ENCODE measurements at places on chromosomes 16 and 17.

GRCh38 chr17:27521281-27522027 lies 65.2 kb downstream of the KSR1 start:
- no peak for DNase-seq

DNA sequence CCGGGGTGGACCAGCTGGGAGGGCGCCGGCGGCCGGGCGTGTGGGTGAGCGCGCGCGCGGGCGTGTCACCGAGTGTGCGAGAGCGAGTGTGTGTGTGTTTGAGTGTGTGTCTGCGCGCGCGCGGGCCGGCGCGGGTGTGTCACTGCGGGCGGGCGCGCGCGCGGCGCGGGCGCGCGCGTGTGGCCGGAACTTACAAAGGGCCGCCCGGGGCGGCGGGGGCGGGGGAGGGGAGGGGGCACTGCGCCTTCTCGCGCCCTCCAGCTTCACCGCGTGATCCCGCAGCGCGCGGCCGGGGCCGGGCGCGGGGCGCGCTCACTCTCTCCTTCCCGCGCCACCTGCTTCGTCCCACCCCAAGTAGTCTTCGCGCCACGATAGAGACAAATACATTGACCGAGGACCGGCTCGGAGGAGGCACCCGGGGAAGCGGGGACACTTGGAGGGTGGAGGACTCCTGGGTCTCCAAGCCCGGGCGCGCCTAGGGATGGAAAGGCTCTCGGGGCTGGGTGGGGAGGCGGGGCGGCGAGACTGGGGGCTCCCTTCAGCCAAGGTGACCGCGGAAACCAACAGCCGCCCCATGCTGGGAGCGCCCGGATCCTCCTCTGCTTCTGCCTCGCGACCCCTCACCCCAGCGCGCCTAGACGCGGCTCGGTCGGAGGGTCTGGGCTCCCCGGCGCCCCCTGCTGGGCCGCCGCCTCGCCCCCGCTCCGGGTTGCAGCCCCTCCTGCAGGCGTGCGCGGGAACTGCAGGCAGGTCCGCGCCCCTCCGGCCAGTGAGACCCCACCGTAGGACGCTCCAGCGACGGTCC lies at the start of gene SRCIN1:
Gene SRCIN1 (minus strand): TSS at position 112 of the 805 bp plus-strand sequence. CDS start 247 bp downstream, outside the sequence.
- DNase-seq = peak; percentile 62

DNA sequence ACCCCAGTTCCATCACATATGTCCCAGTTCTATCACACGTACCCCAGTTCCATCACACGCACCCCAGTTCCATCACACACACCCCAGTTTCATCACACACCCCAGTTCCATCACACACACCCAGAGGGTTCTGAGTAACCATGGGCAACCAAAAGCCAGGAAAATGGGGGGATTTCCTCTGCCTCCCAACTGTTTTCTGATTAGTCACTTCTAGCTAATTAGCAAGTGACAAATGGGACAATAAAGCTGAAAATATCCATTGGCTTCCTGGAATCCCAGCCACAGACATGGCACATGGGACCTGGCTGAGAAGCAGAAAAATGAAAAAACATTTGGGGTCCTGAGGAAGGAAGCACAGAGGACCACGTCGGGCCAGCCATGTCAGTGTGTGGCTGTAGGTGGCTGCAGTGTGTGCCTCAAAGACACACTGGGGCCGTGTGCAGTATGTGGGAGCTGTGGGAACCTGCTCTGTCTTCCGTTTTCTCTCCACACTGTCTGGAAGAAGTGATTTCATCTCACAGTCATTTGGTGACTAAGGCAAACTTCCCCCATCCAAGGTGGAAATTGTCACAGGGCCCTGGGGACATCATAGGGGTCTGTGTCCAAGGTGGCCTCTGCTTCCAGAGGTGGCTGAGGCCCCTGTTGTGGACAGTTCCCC lies 106.7 kb downstream of the CMIP start:
- DNase-seq = peak; percentile 62

DNA sequence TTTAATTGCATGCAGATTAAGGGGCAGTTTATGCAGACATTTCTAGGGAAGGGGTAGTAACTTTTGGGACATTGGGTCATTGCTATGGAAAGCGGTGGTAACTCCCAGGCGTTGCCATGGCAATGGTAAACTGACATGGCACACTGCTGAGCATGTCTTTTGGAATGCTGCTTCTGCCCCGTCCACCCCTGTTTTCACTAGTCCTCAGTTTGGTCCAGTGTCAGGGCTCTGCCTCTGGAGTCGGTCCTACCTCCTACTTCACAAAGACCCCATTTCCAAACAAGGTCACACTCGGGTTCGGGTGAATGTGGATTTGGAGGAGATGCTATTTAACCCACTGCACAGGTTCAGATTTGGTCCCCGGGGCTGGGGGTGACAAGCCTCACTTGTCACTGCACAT lies 2.9 kb downstream of the IL34 start:
- no peak for DNase-seq

DNA sequence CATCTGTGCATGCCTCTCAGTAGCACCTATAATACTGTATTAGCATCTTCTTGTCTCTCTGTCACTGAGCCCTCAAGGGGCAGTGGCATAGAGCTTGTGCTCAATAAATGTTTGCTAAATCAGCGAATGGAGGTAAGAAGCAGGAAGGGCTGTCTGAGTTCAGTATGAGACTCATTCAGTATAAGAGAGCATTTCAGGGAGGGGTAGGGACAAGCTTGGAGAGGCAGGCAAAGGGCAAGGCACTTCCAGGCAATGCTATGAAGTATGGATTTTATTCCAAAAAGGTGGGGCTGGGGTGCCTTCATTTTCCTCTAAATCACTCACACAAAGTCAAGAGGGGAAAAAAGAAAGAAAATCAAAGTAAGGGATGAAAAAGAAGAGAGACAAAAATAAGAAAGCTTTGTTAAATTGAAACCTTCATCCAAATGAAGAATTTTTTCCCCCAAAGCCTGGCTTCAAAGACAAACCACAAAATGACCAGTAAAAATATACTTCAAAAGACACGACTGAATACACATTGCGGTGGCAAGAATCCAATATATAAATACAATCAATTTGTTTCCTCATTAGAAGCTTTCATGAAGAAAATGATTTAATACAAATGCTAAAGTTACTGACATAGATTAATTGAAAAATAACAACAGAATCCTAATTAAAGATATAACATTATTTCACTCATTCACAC lies 51.2 kb downstream of the SKAP1 start:
- DNase-seq = no peak

DNA sequence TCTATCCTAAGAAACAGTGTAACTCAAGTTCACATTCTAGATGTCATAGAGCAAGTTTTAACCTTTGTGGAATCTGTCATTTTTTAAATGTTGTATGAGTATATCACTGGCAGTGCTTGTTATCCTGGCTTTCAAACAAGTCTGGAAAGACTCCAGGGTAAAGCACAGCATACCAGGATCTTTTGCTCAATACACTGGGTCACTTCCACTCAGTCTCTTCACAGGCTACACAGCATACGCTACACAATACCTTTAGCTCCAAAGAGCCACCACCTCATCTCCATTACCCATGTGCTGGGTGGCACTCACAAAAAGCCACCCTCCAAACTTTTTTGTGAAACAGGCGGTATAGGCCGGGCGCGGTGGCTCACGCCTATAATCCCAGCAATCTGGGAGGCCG lies 69.5 kb downstream of the PARN start:
- DNase-seq = no peak

GRCh38 chr16:35745821-35746248 lies 2286.4 kb downstream of the TP53TG3F start:
- DNase-seq = no peak

GRCh38 chr16:85385463-85386331 lies 227.4 kb upstream of the GSE1 start:
- DNase-seq = no peak

- no peak for DNase-seq
Measured at GRCh38 chr16:29738514-29738913, 7.3 kb downstream of the C16orf54 start.

- DNase-seq = no peak
Measured at GRCh38 chr17:75155191-75155601, 884 bp upstream of the JPT1 start.

GRCh38 chr17:50944902-50945720 lies 79.0 kb upstream of the TOB1 start:
- no peak for DNase-seq
